ENCODE measurements at places on chromosomes 7 and 10.
A peak's percentile ranks its signal among the peaks of the same experiment; 100 is the strongest.

- no peak for DNase-seq
These were observed 95.0 kb downstream of the DYNC1I1 start for GRCh38 chr7:95867309-95867708.

DNA sequence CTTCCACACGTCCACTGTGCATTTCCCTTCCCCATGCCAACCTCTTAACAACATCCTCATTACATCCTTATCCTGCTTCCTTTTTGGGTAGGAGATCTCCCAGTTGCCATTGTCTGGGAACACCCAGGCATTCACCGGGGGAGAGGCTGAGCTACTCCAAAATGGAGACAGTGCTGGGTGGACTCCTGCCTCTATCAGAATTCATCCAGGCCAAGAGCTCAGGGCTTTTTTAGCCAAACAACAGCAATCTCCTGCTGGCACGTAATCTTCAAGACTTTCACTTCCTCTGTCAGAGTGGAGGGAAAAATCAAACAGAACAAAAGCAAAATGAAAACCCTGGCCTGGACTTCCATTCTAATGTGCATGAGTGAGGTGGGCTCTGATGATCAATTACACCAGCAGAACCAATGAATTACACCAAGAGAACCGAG, 245.0 kb downstream of the PRPF18 start:
- DNase-seq: no peak

GRCh38 chr10:46005383-46005782, 25.0 kb downstream of the NCOA4 start:
- DNase-seq: no peak

GRCh38 chr7:153034791-153035190, 275.2 kb downstream of the ACTR3B start:
- DNase-seq: no peak

DNA sequence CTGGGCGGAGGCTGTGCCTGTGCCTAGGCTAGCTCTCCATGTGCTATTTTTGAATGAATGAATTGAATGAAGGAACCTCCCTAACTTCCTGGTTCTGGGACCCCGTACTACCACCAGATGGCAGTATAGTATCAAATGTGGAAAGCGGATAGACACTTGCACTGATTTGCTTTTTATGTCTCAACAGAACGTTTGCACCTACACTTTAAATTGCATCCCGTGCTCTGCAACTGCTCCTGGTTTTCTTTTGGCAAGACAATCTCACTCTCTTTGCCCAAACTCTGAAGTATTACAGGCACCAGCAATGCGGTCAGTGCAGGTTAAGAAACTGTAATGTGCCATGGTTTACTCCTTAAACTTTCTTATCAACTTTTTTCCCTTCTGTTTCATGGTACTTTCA, 6.5 kb downstream of the FZD8 start:
- DNase-seq: peak; percentile 71

GRCh38 chr7:158955146-158955870, 99.0 kb downstream of the DYNC2I1 start:
- no peak for DNase-seq

GRCh38 chr10:122624546-122624945, 64.0 kb downstream of the DMBT1 start:
- DNase-seq: no peak

GRCh38 chr10:69451209-69451783, at the start of gene TSPAN15:
TSPAN15 (plus strand) TSS chr10:69451465; CDS start chr10:69451595, 130 bp downstream.
- peak; percentile 65 for DNase-seq

Measured in fibroblast of skin of scalp (primary cell).